ENCODE measurements at places on chromosomes 5 and 9.
A peak's percentile ranks its signal among the peaks of the same experiment; 100 is the strongest.

DNA sequence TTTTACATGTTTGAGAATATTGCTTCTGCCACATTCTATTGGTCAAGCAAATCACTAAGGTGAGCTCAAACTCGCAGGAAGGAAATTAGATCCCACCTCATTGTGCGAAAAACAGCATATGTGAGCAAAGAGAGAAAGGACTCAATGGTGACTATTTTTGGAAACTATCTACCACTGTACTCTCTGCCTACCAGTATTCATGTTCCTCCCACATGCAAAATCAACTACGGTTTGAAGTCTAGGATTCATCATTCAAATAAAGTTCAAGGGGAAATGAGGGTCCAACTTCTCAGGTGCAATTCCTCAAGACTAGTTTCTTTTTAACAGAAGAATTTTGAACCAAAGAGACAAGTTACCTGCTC lies 60.6 kb downstream of the FAM174A start:
- DNase-seq = no peak

- no peak for DNase-seq
These were observed 10.3 kb downstream of the FST start for GRCh38 chr5:53490747-53491146.

- DNase-seq = no peak
These were observed 22.0 kb downstream of the CCNH start for GRCh38 chr5:87390576-87391199.

DNA sequence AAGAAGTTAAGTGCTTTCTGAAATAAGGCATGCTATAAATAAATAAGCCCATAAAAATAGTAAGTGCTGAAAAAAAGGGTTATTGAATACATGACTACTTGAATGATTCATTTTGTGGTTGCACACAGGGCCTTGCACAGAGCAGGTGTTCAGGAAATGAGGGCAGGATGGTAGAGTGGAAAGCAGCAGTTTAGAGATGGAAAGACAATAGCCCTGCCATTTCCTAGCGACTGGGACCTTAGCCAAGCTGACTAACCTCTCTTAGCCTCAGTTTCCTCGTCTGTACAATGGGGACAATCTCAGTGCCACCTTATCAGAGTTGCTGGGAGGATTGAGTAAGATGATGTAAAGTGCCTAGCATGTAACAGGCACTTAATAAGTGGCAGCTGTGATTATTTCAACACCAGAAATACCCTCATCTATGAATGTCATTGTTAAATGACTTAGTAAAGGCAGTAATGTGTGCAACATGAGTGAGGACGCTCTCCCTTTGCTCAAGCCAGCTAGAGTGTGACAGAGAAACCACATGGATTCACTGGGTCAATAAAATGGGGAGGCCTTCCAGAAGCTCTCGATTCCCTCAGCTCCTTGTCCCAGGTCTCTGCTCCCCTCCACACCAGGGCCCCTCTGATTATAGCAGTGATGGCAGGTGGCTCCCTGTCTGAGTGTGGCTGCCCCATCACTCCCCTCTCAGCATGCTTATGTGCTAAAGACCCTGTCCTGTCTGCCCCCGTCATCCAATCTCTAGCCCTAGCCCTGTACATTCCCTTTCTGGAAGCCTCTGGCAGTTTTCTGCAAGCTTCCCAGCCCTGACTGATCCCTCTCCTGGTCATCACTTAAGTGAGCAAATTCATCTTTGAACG lies 16.0 kb upstream of the PHF19 start:
- DNase-seq = no peak

DNA sequence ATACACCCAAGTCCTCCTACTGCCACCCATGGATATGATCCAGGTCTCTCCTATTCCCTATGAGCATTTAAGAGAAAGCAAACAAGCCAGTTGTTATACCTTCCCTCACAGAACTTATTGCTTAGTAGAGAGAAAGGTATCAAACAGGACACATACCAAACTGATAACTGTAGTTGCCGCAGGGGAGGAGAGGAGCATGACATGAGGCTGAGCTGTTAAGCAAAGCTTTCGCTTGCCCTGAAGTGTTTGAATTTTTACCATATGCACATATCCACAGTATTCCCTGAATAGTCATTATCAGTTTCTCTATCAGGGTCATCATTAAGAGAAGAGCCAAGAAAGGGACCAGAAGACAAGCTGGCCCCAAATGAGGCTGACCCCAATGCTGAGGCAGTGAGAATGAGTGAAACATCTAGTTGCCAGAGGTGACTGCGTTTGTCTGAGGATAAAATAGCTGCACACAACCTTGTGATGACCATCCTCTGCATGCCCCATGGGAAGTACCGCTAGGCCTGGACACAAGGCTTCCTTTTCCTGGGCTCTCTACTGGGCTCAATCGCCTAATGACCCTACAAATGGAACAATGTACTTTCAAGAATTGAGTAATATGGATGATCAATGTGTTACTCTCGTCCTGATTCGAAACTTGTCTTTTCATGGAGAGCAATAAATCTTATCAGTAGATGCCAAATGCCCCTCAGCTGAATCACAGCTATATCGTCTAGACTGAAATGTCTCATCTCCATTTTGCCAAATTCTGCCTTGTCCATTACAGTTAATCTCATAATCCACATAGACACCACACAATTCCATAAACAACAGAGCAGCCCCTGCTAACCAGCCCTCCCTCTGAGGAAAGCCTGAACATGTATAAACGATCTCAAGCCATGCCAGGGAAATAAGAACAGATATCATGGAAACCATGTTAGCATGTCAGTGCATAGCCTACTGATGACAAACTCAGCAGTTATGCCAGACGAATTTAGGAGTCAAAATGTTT lies 4.3 kb upstream of the IFNK start:
- no peak for DNase-seq

GRCh38 chr5:96432216-96433065 lies 607 bp downstream of the PCSK1 start:
- DNase-seq = no peak

GRCh38 chr5:142934051-142934762 lies 164.0 kb downstream of the ARHGAP26 start:
- DNase-seq = no peak

- DNase-seq = no peak
These were observed 127.7 kb upstream of the SHB start for GRCh38 chr9:38196714-38197113.

DNA sequence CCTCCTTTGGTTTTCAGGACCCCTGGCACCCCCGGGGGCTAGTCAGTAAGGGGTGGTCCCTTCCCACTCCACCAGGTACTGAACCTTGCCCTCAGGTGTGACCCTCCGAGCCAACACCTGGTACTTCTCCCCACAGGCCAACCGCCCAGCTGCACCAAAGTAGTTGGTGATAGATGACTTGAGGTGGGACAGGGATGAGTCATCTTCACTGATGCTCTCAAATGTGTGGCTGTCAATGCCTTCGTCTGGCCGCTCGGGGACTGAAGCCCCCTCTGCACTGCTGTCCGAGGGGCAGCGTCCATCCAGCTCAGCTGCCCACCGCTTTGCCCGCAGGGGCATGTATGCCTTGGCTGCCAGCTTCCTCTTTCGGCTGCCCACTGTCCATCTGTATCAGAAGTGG lies 15.2 kb upstream of the PSMD5 start:
- no peak for DNase-seq

DNA sequence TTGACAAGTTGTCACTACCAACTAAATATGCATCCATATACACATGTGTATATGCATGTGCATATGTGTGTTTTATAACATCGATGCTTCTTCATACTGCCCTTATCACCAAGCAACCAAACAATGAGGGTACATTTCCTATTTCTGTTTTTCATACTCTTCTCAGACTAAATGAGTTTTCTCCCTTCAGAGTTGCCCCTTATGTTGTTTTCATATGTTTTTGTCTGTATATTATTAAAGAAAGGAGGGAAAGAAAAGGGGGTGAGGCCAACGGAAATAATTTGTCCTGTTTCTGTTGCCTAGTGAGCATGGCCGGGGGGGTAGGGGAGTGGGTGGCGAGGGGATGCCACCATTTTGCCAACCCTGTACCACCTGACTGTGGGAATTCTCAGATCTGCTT lies 28.8 kb upstream of the NFIB start:
- no peak for DNase-seq

- no peak for DNase-seq
These were observed 36.6 kb upstream of the ANKH start for GRCh38 chr5:14908172-14908571.

DNA sequence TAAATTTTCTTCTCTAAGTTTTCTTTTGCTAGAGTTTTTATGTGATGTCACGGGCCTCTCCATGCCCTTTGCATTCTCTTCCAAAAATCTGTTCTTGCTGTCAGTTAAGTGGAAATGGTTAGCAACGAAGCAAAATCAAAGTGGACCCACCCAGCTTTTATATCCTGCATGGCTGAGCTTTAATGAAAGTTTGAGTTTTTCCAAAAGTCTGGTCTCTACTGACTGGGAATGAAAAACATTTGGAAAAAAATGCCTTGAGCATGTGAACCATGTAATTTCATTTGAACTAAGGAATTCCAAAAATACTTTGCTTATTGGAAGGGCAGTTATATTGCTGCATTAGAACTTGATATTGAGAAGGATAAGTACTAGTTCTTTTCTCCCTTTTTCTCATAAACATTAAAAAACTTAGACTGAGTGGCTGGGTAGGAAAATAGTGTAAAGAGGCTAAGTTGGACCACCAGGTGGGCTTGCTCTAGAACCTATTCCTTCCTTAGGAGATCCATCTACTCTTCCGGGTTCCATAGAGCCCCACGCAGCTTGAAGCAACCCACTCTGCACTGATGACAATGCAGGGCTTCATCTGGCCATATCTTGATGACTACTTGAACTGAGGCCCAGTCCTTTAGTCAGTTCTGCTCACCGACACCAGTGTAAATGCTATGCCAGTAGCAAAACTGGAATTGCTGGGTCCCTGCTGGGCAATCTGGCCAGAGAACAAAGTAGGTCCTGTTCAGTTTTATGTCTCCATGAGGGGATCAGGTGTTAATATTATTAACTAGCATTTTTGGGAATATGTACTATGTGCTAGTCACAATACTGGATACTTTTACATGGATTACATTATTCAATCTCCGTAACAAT lies 17.4 kb upstream of the RIC1 start:
- no peak for DNase-seq

GRCh38 chr9:128008171-128008570 lies 27.4 kb upstream of the EEIG1 start:
- DNase-seq = no peak

- no peak for DNase-seq
These were observed 289.9 kb downstream of the RAB3C start for GRCh38 chr5:58872670-58873273.

- DNase-seq = no peak
These were observed 90.1 kb upstream of the SPOCK1 start for GRCh38 chr5:137589185-137589584.

GRCh38 chr9:2559192-2560152 lies 62.1 kb upstream of the VLDLR start:
- DNase-seq = peak; percentile 70

- DNase-seq = no peak
These were observed 69.7 kb downstream of the RAB24 start for GRCh38 chr5:177233802-177234201.

- peak; percentile 85 for DNase-seq
These were observed 74.6 kb downstream of the LMNB1 start for GRCh38 chr5:126851501-126852011.

GRCh38 chr9:7570107-7570720 lies 229.4 kb downstream of the DMAC1 start:
- DNase-seq = no peak

- no peak for DNase-seq
These were observed 151.9 kb upstream of the SMC2 start for GRCh38 chr9:103942200-103942599.

GRCh38 chr5:176341325-176342157 lies 20.0 kb downstream of the KIAA1191 start:
- no peak for DNase-seq

GRCh38 chr5:152288917-152289595 lies 116.0 kb downstream of the NMUR2 start:
- no peak for DNase-seq

DNA sequence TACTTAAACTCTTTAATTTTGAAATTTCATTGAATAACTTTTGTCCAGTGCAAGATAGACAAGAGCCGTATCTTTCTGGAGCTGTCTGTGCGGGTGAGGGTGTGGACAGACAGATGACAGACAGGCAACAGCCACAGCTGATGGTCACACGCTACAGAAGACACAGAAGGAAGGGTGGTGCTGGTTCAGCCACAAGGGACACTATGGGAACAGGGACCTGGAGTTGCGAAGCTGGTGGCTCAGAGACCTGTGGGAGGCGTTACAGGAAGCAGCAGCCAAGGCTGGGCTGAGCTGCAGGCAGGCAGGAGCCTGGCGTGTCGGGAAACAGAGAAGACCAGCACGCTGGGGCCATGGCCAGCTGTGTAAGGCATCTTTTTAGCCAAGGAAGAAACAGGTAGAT lies 104.4 kb downstream of the WNK2 start:
- DNase-seq = no peak

DNA sequence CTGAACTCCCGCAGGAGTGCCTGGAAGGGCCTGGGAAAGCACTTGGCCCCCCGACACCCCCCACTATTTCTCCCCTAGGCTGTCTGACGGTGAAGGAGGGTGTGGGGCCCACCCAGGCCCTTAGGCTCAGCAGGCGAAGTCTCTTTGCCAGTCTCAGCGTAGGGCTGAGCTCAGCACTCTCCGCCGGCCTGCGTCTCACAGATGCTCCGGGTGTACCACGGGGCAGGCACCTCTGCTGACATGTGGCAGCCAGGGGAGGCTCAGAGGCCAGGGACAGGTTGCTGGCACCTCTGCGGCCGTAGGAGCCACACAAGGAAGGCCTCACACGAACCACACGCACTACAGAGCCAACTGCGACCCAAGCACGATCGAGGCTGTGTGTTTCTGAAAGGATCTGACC lies 114.2 kb downstream of the VAV2 start:
- no peak for DNase-seq

- no peak for DNase-seq
These were observed 95.4 kb downstream of the CDH12 start for GRCh38 chr5:22757776-22758175.

GRCh38 chr9:116355153-116355921 lies 201.7 kb downstream of the PAPPA start:
- no peak for DNase-seq

GRCh38 chr9:96400132-96400910 lies 16.8 kb upstream of the SLC35D2 start:
- DNase-seq = no peak

DNA sequence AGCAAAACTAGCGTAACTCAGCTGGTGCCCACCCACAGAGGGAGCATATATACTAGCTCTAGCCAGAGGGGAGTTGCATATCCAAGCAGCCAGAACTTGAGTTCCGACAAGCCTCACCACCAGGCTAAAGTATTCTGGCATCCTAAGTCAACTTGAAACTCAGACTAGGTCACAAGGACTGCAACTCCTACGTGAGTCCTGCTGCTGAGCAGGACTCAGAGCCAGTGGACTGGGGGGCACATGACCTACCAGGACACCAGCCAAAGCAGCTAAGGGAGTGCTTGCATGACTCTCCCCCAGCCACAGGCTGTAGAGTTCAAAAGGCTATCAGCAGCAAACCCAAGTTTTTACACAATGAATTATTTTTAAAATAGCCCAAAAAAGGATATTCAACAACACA lies 26.1 kb downstream of the SPDL1 start:
- DNase-seq = no peak

GRCh38 chr5:77697692-77698091 lies 59.2 kb upstream of the OTP start:
- no peak for DNase-seq

- no peak for DNase-seq
These were observed 3.2 kb downstream of the WDR5 start for GRCh38 chr9:134139081-134139480.
